ENCODE measurements at places on chromosomes 3 and 15. TPM values are rescaled to one million over a fixed set of nuclear protein-coding genes. Genes with fewer than 3 reads are reported as not detected.

Gene BCHE
- polyA plus RNA-seq, result 5.9 TPM

- DNase-seq, result no peak
Observed at GRCh38 chr15:80401456-80401855, 2.7 kb upstream of the ARNT2 start.

GRCh38 chr15:42843699-42844098, 76.9 kb downstream of the TTBK2 start:
- DNase-seq, result no peak

- no peak for DNase-seq
Observed at GRCh38 chr3:33826688-33827087, 28.3 kb downstream of the PDCD6IP start.

- DNase-seq, result no peak
Observed at GRCh38 chr3:12395349-12396012, 88.8 kb upstream of the TSEN2 start.

GRCh38 chr15:56820333-56820732, 87.0 kb upstream of the ZNF280D start:
- no peak for DNase-seq

GRCh38 chr3:128560768-128561167, 67.8 kb upstream of the GATA2 start:
- DNase-seq, result no peak
